ENCODE measurements at places on chromosomes 1 and 21. TPM values are rescaled to one million over a fixed set of nuclear protein-coding genes. Genes with fewer than 3 reads are reported as not detected.

RHBDL2 gene
- total RNA-seq, result 0.09 TPM

RHEX gene
- not detected for total RNA-seq

CDC42BPA gene
- total RNA-seq, result 82.9 TPM

TBX15 gene
- total RNA-seq, result 0.28 TPM

KRTAP7-1 gene
- total RNA-seq, result not detected

PKP1 gene
- not detected for total RNA-seq

H3-3A gene
- 140 TPM for total RNA-seq

MAN1A2 gene
- total RNA-seq, result 40.9 TPM

UBE2U gene
- total RNA-seq, result not detected

BACH1 gene
- total RNA-seq, result 18.5 TPM

PGBD5 gene
- total RNA-seq, result 0.09 TPM

LCK gene
- total RNA-seq, result 0.09 TPM
